ENCODE measurements at places on chromosomes 6 and 20.

DNA sequence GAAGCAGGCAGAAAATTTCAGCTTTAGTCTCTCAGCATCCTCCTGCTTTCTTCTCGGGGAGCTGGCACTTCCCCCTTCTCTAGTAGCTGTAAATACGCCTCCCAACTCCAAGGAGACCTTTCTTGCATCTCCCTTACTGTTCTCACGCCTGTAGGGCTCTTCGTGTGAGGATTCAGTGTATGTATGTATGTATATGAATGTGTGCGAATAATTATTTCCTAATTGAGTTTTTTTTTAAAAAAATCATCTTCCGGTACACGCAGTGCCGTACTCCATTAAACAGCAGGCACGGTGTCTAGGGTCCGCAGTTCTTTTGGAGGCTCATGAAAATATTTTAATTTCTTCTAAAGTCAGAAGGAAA, 85.4 kb downstream of the HFE start:
- peak; percentile 28 for DNase-seq

GRCh38 chr6:129567374-129567773, 142.6 kb downstream of the ARHGAP18 start:
- DNase-seq: peak; percentile 60

GRCh38 chr6:53041356-53041755, 23.8 kb upstream of the FBXO9 start:
- no peak for DNase-seq

DNA sequence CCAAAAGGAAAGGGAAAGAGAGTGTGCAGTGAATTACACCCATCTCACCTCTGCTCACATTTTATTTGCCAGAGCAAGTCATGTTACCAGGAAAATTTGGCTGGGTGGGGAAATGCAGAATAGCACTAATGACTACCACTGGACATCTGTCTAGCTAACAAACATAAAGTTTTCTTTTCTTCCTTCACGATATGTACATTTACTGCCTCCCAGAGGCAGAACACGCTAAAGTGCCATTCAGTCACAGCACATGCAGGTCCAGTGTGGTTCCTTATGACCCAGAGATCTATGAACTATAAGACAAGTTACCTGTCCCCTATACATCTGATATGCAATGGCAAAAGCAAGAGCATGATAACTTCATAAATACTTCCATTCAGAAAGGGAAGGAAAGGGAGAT, 194.1 kb downstream of the OGFRL1 start:
- DNase-seq: no peak

GRCh38 chr6:47420394-47421371, 56.9 kb upstream of the CD2AP start:
- DNase-seq: no peak

DNA sequence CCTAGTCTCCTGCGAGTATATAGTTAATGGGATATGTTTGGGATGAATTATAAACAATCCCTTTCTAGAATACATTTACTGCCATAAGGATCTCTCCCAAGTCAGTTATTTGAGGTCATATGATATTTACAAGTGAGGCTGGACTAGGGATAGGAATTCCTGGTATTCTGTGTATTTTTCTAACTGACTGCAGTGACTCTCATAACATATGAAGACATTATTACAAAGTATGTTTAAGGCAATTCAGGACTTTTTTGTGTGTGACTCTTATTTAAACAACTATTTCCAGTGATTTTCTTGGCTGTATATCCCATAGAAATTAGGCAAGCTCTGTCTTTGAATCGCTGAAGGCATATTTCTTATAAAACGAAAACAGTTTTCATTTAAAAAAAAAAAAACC, 18.4 kb upstream of the TNFAIP3 start:
- no peak for DNase-seq

GRCh38 chr6:109295109-109295773, 87.0 kb downstream of the CD164 start:
- DNase-seq: no peak

DNA sequence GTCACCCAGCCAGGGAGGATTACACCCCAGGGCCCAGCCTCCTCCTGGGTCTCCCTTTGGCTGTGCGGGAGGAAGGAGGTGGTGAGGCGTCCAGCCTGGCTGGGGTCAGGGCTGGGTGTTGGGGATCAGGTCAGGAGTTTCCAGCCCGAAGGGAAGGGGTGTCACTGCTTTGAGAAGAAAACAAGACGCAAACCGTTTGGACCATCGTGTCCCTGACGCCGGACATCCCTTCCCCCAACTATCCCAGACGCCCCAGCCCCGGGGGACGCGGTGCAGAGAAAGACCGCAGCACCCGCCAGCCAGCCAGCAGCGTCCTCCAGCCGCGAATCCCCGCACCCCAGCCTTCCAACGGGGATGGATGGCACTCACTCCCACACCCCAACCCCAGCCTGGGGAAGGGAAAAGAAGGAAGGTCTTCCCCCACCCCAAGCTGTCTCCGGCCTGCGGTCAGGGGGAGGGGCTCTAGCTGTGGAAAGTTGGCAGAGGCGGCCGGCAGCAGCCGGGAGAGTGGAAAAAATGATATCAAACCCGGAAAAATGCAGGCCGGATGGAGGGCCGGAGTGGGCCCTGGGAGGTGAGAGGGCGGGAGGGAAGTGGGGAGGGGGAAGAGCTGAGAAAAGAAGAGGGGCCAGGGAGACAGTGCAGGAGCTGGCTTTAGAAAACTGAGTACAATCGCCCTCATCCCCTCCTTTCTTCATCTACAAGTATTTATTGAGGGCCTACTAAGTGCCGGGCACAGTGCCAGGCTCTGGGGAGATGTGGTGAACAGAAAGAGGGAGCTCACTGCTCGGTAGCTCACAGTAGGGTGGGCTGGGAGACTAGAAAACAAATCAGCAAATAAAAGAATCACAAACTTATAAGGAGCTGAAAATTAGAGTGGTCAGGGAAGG, 10.6 kb downstream of the REM1 start:
- peak; percentile 27 for DNase-seq

DNA sequence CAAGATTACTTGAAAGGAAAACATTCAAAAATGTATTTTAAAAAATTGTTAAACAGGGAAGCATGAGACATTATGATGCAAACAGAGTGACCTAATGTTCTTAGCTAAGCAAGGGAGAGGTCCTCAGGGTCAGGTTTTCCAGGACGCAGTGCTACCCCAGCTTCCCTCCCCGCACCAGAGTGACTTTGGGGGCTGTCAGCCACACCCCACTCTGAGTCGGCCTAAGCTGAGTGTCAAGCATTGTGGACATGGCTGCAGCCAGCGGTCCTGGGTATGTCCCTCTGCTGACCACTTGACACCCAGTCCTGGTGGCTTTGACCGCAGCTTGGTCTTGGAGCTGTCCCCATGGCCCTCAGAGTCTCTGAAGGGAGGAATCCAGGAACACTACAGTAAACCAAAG, 54.9 kb upstream of the CD93 start:
- DNase-seq: no peak

GRCh38 chr6:17276766-17277165, 4.4 kb upstream of the RBM24 start:
- DNase-seq: no peak

All from activated CD4-positive, alpha-beta T cell treated with anti-CD3 and anti-CD28 coated beads, Interleukin-2, amount 50 U/mL, for 48 hours (primary cell).